Cerebellum (tissue), 4 donors: ENCODE measurements at places on chromosomes 16 and 17. TPM values are rescaled to one million over a fixed set of nuclear protein-coding genes. Genes with fewer than 3 reads are reported as not detected.
A peak's percentile ranks its signal among the peaks of the same experiment; 100 is the strongest.

DNA sequence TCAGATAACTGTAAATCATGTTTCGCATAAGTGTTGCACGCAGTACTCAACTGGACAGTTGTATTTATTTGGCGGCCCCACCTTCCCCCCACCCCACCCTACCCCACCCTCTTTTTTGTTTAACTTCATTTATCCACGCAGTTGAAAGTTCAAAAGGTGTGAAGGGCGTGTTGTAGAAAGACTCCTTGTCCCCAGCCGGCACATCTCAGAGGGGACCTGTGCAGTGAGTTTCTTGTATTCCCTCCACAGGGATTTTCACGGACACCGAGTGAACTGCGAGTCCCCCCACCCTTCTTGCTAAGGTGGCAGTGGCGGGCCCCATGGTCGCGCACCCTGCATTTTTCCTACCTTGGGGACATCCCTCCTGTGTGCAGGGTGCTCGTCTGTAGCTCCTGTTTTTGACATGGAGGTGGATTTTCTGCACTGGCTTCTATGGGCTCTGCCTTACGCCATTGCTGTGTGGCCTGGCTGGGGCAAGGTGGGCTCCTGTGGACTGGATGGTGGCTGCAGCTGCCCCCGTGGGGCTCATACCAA is 36.2 kb downstream of the ADCY7 start:
- no peak for DNase-seq

DNA sequence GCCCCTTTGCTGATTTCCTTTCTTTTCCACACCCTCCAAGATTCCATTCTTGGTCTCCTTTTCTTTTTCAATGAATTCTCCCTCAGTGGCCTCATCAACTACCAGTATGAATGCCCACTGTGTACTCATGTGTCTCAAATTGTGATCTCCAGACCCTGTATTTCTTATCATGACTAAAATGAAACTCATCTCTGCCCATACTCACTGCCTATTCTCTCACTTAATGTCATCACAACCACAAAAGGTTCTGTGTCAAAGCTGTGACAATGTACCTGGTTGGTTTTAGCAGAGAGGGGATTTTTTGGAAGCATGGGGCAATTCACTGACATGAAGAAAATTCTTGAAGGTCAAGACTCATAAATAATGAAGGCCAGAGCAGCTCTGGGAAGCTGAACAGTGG is 11.5 kb upstream of the TBX4 start:
- no peak for DNase-seq

GRCh38 chr16:78025631-78026030 is 3.3 kb downstream of the CLEC3A start:
- no peak for DNase-seq

DNA sequence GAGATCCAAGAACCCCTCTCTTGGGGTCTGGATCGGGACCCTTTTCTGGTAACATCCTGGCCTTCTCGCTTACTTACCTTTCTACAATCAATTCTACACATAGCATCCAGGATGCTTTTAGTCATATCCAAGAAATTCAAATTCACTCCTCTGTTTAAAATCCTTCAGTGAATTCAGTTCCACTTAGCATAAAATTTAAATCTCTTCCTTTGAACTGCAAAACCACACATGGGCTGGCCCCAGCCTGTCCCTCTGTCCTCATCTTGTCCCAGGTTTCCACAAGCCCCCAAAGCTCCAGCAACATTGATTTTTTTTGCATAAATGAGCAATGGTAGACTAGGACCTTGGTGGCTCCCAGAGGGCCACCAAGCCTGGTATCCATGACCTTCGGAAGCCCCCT is 96.4 kb upstream of the C16orf82 start:
- no peak for DNase-seq

GRCh38 chr17:63675231-63675606 is 24.7 kb downstream of the LIMD2 start:
- DNase-seq, result no peak

DNA sequence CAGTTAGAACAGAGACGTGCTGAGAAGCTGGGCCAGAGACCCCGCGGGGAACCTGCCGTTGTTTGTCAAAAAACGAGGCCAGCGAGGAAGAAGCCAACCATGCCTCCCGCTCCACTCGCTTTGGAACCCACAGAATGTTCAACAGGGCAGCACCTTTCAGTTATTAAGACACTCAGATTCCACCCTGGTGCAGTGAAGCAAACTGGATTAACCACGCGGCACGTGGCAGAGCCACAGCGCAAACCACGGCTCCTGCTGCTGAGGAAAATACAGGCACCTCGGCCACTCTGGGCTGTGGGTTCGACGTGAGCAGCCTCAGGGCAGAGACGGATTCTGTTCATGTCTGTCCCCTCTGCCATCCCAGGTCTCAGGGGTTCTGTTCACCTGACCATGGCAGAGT is 24.4 kb downstream of the ALOX15 start:
- DNase-seq, result peak; percentile 38

DNA sequence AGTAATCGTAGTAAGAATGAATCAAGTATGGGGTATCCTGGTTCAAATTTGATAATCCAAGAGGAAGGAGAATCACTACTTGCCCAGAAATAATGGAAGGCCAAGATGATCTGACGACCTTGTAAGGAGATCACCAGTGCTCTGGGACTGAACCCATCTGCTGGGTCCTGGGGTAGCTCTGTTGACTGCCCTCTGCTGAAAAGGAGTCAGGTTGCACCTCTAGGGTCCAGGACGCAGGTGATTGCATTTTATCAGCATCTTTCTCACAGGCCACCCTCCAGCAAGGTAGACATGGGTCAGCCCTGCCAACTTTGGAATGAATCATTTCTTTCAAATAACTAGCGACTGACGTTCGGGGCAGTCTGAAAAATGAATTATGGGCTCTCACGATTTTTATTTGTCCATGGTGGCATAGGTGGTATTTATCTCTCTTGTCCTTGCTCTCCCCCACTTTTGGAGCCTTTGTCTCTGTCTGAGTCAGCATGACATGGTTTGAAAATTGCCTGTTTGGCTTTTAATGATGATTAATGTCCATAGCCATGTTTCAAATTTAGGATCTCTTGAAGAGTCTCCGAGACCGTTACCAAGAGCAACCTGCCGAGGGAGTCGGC is 163.7 kb downstream of the MSI2 start:
- no peak for DNase-seq

GRCh38 chr16:66681676-66682075 is 14.9 kb downstream of the CMTM4 start:
- no peak for DNase-seq

DNA sequence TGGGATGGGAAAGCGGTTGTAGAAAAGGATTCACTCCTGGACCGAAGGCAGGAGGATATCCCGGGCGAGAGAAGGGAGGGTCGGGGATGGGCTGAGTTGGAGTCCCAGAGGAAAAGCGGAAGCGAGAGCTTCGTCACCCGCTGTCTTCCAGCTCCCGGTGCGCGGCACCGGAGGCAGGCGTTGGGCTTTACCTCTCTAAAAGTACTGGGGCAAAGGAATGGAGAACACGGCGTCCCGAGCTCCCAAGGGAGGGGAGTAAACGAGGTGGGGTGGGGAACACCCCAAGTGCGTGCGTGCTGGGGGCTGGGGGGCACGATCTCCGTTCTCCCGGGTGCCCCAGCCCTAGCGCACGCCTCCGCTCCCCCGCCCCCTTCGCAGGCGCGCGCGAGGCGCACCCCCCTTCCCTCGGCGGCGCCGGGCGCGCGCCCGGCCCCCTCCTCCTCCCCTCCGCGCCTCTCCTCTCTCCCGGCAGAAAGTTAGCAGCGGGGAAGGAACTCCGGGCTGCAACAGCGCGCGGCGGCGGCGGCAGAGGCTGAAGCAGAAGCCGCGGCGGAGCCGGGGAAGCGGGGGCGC is at the start of gene HS3ST4:
Gene HS3ST4, plus strand, starts transcription at position 441 of the 573 bp plus-strand sequence.
- no peak for DNase-seq

DNA sequence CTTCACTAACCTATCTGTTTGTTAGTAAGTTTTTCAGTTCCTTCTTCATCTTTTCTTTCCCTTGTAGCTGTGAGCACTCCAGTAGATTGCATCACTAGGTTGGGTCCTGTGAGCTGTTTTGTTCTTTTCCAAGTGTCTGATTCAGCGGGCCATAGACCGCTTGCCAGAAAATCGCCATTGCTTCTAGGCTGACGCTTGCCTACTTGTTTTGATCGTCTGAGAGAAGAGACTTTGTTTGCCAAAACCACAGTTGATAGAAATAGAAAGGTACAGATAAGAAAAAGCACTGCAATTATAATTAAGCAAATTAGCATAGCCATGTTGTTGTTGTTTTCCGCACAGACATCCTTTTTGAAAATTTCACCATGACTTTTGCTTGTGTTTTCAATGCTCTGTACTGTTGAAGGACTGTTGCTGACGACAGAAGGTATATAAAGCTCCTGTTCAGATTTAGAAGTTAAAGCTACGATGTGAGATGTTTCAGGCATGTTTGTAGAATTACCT is 3.1 kb downstream of the EVI2A start:
- DNase-seq, result peak; percentile 48

- peak; percentile 51 for DNase-seq
Observed at GRCh38 chr16:66478733-66479511, 51.8 kb downstream of the BEAN1 start.

DNA sequence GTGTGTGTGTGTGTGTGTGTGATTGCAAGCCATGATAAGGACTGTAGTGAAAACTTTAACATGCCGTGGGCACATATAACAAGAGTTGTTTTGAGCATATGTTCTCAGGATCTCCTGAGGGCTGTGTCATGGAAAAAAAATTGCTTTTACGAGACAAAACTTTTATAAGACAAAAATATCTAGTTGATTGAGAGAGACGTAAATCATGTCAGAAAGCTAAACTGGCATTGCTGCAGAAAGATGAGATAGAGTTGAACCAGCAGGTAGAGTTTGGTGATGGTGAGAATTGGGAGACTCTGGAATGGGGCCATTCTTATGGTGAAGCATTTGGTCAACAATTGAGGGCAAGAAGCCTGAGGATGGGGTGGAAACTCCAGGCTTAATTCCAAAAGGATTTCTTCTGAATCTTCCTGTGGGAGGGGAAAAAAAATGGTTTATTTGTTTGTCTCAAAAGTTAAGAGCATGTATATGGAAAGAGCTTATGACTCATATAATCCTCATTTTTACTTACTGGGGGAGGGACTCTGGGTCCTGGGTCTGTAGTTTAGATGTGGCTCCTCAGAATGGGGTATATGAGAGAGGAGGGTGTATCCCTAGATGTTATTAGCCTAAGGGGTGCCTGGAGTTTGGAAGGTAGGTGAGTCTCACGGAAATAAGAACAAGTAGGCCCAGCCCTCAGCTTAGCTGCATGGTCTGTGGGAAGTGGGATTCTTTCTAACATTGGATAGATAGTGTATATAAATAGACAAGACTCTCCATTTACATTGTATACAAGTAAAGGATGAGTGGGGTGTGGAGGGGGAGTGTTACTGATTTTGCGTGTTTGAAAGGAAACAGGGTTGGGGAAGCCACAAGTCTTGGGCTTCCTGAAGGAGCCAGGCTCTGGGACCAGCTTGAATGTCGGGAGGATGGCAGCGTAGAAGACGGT is 7.1 kb downstream of the MINK1 start:
- no peak for DNase-seq

DNA sequence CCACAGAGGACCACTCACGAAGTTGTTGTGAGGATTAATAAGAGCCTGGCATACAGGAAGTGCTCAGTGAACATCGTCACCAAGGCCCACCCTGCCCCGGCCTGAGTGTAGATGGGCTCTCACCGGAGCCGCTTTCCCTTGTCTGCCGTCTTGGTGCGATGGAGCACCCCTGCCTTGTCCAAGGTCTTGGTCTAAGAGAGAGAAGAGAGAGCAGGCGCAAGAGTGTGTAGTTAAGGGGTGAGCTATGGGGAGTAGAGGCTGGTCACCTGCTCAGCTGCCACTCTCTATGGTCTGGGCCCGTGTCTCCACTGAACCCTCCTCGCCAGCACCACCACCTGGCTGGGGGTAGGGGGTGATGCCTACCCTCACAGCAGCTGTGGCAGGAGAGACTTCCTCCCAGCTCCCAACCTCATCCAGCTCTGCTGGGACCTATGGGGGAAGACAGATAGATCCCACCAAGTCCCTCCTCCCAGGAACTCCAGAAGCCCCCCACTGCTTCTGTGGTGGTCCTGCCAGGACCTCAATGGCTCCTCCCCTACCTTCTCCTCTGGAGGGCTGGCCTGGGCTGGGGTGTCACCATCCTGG is 28.7 kb downstream of the ARHGAP27 start:
- no peak for DNase-seq

GRCh38 chr17:39808409-39808997 is 55.6 kb downstream of the IKZF3 start:
- DNase-seq, result no peak

- no peak for DNase-seq
Observed at GRCh38 chr17:76500747-76501017, 541 bp downstream of the RHBDF2 start.

- DNase-seq, result no peak
Observed at GRCh38 chr16:77840093-77840492, 51.7 kb downstream of the VAT1L start.

DNA sequence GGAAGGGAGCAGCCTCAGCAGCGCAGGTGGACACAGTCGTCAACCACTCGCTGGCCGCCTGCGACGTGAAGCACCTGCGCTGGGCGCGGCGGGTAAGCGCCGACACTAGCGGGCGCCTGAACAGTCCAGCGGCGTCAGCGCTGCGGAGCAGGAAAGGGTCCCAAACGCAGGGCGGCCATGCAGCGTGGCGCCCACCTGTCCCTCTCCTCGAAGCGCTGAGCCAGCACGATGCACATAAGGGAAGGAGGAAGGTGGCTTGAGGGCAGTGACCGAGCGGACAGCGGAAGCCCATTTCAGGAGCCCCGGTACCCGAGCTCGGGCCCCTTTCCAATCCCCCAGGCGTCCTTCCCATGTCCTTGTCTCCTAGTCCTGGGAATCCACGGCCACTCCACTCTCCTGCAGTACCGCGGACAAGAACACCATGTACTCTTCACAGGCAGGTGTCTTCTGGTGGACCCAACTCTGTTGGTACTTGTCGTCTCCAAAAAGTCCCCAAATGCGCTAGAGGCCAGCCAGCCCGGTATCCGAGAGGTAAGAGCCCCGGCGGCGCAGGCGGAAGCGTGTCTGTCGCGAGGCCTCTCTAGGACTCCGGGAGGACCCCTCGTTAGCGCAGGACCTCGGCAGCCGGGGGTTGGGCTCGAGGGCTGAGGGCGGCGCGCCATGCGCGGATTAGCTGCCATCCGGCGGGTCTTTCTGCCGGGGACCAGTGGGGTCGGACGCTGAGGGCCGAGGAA is 14.4 kb downstream of the ZNF232 start:
- peak; percentile 73 for DNase-seq

GRCh38 chr17:72822358-72823023 is 270.0 kb downstream of the SLC39A11 start:
- no peak for DNase-seq

The CCL5 gene
- 0.45 TPM for total RNA-seq

The CDYL2 gene
- total RNA-seq, result 11.4 TPM

The KRT9 gene
- not detected for total RNA-seq

The ZNF469 gene
- 0.73 TPM for total RNA-seq

The HOXB9 gene
- total RNA-seq, result 0.09 TPM

The FBXW10B gene
- total RNA-seq, result 1.4 TPM

The TP53TG3B gene
- total RNA-seq, result not detected

The GRAPL gene
- 1.3 TPM for total RNA-seq

The SLC16A6 gene
- 2.8 TPM for total RNA-seq
